ENCODE measurements at places on chromosomes 1 and 21.

DNA sequence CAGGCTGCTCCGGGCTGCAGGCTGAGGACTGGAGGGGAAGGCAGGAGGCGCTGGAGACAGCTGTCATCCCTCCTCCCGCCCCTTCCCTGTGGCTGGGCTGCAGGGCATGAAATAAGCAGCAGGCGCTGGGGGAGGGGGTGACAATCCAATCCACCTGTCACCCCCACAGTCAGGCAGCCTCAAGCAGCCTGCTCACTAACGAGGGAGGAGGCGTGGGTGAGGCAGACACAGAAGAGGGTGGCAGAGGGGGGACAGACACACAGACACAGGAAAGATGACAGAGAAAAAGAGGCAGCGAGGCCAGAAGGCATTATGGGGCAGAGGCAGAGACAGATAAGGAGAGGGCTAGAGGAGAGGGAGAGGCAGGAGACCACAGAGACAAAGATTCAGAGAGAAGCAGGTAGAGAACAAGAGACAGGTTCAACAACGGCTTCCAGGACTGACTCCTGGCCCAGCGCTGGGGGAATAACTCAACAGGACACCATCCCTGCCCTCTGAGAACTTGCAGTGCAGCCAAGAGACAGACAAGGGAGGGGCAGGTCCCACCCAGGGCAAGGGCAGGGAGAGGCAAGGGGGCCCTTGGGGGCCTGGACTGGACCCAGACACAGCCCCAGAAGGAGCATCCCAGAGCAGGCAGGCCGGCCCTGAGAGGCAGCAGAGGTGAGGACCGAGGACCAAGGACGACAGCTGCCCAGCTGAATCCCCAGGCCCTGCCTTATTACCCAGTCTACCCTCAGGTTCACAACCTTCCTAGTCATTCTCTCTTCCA lies 11.2 kb downstream of the MEF2D start:
- no peak for DNase-seq

- peak; percentile 27 for DNase-seq
These were observed 125.1 kb downstream of the EPHB2 start for GRCh38 chr1:22835636-22836319.

GRCh38 chr1:2603521-2604155 lies 17.1 kb downstream of the PRXL2B start:
- DNase-seq = no peak

- no peak for DNase-seq
These were observed 35.3 kb downstream of the LDLRAD1 start for GRCh38 chr1:53982763-53983104.

DNA sequence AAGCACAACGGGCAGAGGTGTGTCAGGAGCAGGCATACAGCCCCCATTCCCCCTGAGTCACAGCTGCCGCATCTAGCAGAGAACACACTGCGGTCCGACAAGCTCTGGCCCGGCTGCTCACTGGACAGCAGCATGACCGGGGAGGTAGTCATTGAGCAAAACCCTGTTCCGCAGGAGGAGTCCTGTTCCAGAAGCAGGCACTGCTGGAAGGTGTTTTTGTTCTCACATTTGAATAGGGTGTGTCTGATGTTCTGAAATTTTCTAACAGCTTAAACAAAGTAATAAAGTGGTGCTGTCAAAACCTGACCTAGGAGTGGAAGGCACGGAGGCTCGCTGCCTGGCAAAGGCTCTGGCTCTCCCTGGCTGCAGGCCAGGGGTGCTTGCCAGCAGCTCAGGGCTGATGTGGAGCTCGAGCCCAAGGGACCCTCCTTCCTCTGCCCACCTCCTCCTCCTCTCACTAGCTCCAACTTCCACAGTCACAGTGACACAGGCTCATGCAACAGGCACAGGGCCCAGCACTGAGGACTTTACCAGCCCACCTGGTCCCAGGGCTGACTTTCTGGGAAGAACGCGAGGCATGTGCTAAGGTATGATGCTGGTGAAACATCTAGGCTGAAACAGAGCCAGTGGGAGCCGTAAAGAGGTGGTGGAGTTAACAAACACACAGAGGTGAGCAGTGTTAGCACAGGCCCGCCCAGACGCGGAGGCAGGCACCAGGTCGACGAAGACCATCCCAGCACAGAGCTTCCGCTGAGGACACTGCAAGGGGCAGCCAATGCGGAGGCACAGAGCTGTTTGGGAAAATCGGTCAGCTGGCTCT lies 118.6 kb upstream of the IFFO2 start:
- DNase-seq = no peak

- no peak for DNase-seq
These were observed 27.2 kb upstream of the TSPEAR start for GRCh38 chr21:44738621-44739020.

DNA sequence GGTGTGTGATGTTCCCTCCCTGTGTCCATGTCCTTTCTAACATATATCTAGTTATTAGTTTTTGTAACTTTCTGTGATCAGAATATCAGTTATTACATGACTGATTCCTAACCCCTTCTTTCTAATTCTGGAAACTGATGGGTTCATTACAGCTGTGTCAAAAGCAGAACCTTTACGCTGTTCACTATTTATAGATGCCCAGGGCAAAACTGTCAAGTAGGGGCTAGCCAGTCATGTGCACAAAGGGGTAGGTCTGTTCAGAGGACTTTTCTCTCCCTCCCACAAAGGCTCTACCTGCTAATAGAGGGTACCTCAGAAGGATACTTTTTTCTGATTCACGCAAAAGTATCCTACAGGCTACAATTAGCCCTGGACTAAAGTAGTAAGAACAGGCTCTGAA lies 79.2 kb downstream of the NRDC start:
- DNase-seq = no peak

GRCh38 chr1:88529581-88529980 lies 154.5 kb upstream of the PKN2 start:
- DNase-seq = no peak

DNA sequence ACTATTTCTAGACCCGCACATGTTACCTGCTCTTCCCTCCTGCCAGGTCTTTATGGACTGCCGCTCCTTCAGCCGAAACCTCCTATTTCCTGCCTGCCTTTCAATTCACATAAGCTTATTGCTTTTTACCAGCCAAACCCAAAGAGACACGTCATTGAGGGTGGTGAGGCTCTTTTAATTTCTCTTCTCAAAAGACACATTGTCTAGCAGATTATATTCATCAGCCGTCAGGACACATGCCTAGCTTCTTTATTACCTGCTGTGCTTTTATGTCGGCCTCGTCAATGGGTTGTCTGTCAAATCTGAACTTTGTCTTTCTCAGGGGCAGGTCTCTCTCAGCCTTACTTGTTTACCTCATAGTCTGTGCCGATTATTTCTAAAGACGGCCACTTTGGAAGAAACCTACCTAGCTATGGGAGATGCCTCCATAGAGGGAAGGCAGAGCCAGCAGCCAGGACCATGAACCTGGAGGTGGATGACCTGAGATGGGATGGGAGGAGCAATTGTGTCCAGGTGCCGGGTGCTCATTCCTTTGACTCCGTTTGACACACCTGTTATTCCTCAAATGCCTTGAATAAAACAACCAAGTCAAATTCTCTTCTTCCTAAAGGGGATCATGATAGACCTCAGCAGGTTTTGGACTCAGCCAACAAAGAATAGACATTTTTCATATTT lies 42.0 kb downstream of the ZBTB18 start:
- DNase-seq = no peak

DNA sequence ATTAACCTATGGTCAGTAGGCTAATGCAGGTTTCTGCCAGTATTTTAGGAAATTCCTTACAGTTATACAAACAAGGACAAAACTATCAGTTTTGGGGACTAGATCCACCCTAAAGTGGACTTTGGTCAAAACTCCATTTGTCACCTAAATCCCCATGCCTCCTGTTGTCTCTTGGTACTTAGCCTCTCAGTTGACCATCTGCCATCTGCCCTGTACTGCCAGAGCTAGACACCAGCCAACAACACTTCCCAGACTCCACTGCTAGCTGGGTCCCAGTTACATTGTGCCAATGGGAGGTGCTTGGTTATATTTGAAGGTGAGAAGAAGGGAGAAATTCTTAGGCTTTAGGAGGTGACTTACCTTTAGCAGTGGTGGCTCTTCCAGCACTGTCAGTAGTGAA lies 17.0 kb upstream of the BSDC1 start:
- DNase-seq = no peak

GRCh38 chr1:153728305-153729066 lies 636 bp downstream of the INTS3 start:
- DNase-seq = peak; percentile 51

DNA sequence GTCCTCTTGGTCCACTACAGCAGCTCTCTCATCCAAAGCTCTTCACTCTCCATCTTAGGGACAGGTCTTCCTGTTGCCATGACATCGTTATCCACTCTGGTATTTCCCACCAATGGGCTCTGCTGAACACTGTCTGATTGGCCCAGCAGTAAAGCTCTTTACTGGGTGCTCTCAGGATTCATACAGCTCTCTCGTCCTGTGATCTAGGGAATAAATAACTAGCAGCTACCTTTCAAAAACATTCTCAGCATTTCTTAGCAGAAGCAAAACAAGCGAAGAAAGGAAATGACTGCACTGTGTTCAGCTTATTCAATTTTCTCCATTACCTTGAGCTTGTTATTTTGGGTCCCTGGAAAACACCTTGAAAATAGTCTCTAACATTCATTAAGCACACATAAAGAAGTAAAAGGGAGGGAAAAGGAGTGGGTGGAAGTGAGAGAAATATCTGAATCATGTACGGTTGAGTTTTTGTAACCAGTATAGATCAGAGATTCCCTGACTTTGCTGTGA lies 163.4 kb upstream of the SGIP1 start:
- DNase-seq = no peak

GRCh38 chr21:8990326-8991087 lies 1530.9 kb upstream of the TPTE start:
- DNase-seq = no peak

GRCh38 chr1:3611170-3612019 lies at the start of gene MEGF6:
TSS of gene MEGF6 (minus strand) at chr1:3611508. CDS start at chr1:3611268, 240 bp downstream.
- DNase-seq = peak; percentile 37

GRCh38 chr21:29105218-29105617 lies 25.2 kb upstream of the MAP3K7CL start:
- peak; percentile 65 for DNase-seq

DNA sequence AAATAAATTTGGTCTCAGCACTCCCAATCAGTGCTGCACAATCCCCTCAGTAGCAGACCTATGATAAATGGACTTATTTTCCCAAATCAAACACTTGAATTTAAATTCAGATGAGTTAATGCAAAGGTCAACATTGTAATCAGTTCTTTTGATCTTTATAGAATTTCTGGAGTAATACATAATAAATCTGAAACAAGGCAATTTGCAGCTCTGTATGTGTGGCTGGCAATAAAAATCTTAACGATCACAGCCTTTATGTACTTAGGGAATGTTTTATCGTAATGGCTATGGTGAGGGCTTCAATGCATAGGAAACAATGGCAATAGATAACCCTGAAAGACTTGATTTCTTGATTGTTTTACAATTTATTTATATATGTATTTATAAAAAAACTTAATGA lies 91.4 kb downstream of the GPATCH2 start:
- no peak for DNase-seq

GRCh38 chr1:225933072-225933471 lies 7.9 kb downstream of the LEFTY2 start:
- DNase-seq = peak; percentile 88

DNA sequence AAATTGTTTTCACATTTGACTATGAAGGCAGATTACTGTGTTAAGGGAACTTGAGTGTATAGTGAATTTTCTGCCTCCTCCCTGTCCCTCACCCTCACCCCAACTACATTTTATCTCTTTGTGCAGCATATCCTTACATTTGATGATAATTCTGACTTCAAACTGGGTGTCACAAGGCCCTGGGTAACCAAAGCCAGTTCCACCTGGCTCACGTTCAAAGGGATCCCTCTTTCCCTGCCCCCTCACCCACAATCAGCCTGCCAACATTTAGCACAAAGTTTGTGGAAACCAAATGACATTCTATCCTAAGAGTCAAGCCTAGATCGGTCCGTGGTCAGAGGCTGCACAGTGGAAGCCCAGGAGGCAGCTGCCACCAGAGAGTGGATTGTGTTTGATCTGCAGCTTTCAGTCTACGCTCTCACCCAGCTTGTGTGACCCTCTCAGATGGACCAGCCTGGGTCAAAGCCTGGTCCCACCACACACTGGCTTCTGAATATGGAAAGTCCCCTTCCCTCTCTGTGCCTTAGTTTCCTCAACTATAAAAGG lies 10.3 kb downstream of the KIAA0040 start:
- DNase-seq = no peak

DNA sequence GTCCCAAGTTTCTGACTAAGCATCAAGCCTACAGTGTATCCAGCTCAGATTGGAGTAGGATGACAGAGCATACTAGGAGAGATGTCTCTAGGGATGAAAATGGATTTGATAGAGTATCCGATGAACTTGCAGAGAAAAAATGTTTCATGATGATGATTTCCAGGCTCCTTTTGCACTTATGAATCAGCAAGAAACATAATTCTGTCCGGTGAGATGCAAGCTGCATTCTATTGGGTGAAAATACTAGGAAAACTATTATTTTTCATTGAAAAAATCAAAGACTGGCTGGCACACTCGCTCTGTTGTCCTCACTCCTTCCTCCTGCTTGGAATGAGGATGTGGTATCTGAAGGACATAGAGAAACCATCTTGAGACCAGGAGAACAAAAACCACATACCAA lies 35.4 kb upstream of the RAB3GAP2 start:
- peak; percentile 24 for DNase-seq
